NCI-H446 treated with DMSO at 0.1 percent for 48 hours (cell line): ENCODE measurements at places on chromosomes 7 and 10.

DNA sequence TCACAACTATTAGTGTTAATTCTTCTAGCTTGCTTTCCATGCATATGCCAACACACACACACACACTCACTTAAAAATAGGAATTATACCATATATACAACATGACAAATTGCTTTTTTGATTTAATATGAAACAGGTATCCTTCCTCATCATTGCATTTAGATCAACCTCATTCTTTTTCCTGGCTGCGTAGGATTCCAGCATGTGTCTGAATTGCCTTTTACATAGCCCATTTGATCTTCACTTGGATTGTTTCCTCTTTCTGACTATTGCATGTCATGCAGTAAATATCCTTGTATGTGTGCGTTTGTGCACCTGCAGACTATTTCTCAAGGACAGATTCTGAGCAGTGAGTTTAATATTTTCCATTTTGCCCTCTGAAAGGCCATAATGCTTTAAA, 28.2 kb downstream of the TACR2 start:
- DNase-seq: no peak

GRCh38 chr10:132146271-132146671, 40.5 kb upstream of the DPYSL4 start:
- no peak for DNase-seq

DNA sequence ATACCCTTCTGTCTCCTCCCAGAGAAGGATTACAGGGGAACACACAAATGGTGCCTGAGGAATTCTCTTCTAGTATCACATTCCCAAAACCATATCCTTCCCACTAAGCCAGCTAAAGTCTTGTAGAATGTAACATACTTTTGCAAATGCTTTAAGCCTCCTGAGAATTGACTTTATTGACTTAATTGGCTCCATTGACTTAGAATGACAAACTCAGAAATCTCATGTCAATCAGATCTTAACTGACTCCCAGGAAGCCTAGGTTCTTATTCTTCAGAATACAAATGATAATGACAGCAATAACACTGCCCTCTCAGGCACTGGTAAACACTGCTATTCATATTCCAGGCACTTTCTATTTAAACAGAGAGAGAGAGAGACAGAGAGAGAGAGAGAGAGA, 356.9 kb upstream of the PRKCQ start:
- DNase-seq: no peak

DNA sequence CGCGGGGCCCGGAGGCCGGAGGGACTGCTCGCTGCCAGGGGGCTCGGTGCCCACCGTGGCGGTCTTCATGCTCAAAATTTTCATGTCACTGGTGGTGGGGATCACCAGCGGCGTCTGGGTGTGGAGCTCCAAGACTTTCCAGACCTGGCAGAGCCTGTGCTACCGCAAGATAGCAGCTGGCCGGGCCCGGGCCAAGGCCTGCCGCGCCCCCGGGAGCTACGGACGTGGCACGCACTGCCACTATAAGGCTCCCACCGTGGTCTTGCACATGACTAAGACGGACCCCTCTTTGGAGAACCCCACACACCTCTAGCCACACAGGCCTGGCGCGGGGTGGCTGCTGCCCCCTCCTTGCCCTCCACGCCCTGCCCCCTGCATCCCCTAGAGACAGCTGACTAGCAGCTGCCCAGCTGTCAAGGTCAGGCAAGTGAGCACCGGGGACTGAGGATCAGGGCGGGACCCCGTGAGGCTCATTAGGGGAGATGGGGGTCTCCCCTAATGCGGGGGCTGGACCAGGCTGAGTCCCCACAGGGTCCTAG, 2.0 kb downstream of the FZD9 start:
- no peak for DNase-seq

GRCh38 chr10:24371396-24371795, 162.5 kb downstream of the KIAA1217 start:
- DNase-seq: no peak

GRCh38 chr10:103556383-103557007, 63.0 kb downstream of the NEURL1 start:
- no peak for DNase-seq

DNA sequence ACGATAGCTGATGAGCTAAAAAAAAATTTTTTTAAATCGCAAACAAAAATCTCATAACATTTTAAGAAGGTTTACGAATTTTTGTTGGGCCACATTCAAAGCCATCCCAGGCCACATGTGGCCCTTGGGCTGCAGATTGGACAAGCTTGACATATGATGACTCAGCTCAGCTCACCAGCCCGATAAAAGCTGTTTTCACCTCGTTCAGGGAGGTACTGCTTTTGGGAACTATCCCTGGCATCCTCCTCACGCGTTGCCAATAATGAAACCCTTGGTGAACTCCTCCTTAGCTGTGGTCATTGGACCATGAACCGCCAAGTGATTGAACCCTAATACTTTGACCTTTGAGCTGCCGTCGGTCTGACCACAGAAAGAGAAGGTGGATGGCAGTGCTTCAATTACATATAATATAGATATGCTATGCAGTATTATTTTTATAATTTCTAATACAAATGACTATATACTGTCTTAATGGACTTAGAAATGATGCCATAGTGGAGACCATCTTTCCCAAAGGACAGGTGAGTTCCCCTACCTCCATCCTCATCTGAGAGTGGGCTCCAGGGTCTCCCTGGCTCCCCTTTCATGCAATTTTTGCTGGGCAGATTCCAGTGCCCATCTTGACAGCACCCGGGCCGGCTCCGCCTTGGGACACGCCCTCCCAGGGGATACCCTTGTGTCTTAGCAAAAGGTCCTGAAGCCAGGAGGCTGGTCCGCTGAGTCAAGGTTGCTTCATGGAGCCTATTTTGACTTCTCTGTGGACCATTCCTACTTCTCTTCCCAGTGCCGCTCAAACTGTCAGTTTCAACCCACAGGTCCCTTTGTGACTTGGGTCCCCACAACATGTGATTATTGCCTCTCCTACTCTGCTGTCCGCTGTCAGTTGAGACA, 707.2 kb downstream of the PARD3 start:
- DNase-seq: no peak

DNA sequence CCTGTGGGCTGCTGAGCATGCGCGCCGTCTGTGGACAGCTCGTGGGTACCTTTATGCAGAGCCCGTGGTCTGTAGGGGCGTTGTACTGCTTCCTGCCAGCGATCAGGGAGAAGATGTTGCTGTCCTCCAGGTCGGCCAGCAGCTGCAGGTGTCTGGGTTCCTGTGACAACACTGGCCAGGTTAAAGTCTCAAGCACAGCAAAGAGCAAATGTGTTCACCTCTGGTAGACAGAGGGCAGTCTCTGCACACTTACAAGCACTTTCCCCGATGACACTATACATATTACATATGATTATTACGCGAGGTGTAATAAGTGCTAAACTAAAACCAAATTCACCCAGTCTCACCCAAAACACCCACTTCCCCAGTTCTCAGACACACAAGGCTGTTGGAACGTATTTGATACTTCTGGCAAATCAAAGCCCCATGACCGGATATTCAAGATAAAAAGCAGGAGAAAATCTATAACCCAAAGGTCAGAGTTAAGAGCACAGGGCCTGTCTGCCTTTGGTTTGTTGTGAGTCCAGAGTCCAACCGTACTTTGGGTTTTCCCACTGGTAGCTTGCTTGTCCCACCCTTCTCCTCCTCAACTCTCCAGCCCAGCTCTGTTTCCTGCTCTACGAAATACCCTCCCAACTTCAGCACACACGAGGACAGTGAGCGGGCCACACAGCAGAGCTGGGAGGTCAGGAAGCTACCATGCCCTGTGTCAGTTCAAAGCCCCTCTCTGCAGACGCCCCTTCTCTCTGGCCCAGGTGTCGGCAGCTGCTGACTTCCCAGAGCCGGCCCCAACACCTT, 49.7 kb upstream of the DDC start:
- DNase-seq: no peak

DNA sequence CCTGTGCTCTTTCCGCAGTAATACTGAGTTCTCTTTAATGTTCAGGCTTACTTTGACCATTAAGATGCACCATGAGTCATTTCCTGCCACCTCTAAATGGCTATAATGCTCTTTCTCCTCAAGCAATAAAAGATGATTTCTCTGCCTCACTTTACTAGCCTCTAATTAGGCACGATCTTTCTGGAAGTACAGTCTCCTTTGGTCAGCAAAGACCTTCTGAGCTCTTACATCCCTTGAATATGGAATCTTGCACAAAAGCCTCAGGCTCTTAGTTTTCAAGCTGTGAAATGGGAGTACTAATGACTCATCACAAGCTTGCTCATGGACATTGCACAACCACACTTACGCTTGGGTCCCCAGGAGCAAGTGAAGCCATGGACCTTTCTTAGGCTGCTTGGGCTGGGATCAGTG, 85.9 kb downstream of the FRMD4A start:
- DNase-seq: no peak

- no peak for DNase-seq
Measured at GRCh38 chr7:22895140-22895827, 72.6 kb upstream of the TOMM7 start.

GRCh38 chr10:95860166-95860940, 47.4 kb upstream of the CC2D2B start:
- no peak for DNase-seq

DNA sequence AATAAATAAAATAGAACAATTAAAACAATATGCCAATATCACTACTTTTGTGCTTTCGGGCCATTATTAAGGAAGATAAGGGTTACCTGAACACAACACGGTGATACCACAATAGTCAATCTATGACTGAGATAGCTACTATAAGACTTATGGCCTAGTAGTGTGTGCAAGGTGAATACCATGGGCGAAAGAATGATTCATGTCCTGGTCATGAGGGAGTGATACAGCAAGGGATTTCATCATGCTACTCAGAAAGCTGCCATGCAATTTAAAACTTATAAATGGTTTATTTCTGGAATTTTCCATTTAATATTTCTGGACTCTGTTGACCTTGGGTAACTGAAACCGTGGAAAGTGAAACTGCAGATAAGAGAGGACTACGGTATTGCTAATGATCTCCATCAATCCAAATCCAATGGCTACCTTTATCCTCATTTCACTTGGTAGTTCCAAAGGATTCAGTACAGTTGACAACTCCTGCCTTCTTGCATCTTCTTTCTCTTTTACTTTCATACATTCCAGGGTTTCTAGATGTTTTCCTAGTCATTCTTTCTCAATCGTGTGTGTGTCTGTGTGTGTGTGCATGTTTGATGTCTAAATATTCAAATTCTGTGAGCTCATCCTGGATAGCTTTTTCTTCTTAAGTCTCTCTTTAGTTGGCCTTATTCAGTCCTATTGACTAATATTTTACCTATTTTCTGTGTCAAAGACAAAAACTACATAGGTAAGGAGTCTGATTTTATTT, 100.5 kb upstream of the MAGI2 start:
- DNase-seq: no peak

DNA sequence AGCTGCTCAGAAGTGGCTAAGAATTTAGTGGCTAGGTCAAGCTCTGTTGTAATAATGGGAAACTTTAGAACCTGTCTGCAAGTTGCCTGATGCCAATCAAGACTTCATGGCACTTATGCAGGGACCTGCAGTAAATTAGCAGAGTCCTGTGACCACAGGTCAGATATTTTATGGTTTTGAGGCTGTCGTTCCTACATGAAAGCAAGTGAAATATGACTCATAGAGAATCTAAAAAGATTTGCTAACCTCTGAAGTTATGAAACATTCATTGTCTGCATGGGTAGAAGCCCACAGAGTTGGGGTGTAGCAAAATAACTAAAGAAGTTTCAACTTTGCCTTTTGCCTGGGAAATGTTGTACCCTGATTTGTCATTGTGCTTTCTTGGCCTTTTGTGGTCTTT, 32.3 kb downstream of the SLC39A12 start:
- no peak for DNase-seq

DNA sequence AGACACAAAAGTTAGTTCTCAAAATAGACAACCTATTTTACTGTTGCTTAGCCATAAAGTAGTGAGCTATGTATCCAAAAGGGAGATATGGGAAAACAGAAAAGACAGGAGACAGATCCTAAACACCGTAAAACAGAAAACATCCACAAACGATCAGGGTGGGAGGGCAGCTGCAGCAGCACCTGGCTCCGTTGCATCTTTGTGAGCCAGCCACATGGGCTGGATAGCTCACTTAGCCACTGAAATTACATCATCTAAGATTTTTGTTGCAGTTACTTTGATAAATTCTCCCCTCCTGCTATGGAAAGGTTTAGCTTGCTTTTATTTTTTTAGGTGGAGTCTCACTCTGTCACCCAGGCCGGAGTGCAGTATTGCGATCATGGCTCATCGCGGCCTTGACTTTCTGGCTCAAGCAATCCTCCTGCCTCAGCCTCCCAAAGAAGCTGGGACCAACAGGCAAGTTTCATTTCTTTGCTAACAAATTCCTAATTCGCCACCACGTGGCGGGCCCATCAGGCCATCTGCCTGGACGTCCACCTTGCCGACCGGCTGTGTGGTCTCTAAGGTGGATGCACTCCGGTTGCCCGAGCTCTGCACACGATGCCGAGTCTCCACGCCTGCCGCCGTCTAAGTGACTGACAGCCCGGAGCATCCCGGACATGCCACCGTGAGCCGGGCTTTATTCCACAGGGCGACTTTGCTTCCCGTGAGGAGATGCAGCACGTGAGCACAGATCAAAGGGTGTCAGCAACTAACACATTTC, 159.8 kb downstream of the DIP2C start:
- DNase-seq: no peak

GRCh38 chr10:50585921-50586739, 37.6 kb downstream of the SGMS1 start:
- no peak for DNase-seq

- no peak for DNase-seq
Measured at GRCh38 chr7:4769761-4770160, 5.7 kb upstream of the AP5Z1 start.
